Endodermal cell (in vitro differentiated cells): ENCODE measurements at places on chromosomes 5 and 9.
A peak's percentile ranks its signal among the peaks of the same experiment; 100 is the strongest.

DNA sequence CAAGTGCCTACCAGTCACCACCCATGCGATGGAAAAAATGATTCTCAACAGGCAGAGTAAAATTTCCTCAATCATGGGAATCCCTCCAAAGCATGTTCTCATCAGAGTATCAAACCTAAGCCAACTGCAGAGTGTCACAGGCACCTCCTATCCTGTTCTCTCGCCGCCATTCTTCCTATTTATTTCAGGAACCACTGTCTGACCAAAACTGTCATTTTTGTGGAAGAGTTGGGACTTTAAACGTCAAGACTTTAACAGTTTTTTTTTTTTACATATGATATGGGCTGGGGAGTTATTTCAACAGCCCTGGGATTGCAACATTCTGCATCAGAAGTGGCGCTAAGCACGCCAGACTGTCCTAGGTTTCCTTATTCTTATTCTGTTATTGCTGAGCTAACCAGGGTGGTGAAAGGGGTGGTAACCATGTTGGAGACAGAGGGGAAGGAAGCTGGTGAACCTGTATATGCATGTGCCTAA, 29.5 kb downstream of the PFDN1 start:
- no peak for DNase-seq

DNA sequence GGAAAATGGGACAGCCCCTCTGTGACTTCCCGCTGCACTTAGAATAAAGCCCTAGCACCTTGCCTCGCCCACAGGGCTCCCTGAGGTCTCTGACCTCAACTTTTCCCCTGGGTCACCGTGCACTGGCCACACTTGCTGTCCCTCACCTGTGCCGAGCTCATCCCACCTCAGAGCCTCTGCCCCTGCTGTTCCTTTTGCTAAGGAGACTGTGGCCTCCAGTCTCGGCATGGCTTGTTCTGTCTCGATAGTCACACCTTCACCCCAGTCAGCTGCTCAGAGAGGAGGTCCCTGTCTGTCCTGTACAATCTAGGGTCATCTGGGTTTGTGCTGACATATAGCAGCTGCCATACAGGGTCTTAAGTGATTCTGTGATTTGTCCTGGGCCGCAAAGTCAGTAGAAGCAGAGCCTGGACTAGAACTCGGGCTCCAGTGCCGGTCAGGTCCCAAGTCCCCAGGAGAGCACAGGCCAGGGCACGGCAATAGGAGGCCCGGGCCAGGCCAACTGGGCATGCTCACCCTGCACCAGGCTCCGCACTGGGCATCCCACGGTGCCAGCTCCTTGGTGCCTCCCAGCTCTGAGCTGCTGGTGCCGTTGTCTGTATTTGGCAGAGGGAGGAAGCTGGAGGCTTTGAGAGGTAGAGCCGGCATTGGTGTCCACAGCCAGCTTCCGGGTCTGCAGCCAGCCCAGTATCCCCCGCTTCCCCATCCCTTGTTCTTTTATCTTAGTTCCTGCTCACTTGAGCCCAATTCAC, 35.2 kb downstream of the NCS1 start:
- DNase-seq, result no peak

GRCh38 chr9:7935681-7936080, 136.1 kb upstream of the DMAC1 start:
- no peak for DNase-seq

- no peak for DNase-seq
These were observed 7.6 kb upstream of the CAMSAP1 start for GRCh38 chr9:135914921-135915320.

DNA sequence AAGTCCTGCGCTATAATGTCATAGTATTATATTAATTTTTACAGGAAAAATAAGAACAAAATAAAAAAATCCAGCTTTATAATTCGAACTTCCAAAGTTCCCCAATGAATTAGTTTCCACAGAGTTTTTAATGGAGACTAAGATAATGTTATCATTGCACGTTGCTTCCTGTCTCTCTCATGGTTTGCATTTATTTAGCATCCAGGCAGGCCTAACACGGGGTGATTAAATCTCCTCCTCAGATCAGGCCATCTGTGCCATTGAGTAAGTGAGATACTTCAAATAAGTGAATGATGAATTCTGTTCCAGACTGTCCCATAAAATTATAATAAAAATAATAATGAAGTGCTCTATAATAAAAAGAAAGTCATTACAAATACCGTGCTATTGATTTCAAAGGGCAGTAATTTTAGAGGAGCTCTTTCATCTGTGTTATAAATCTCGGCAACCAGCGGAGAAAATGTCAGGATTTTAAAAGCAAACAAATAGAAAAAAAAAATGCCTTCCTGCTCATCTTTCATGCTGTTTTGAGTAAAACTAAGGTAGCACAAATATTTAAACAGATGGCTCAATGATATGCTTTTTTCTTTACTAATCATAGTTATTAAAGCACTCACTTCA, 570.6 kb upstream of the ZNF608 start:
- no peak for DNase-seq

DNA sequence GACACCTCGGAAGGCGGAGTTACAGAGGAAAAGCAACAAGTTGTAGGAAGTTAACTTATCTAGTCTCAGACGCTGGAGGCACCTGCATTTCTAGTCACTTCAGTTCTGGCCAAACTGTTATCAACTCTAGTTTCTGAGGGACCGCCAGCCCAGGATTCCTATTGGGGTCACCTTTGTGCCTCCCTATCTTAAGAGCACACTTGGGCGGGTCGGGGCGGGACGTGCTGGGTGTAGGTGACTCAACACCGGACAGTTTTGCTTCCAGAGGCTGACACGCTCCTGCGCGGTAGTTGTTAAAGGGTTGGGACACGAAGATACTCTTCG, 679 bp upstream of the KDM4C start:
- DNase-seq, result no peak

- no peak for DNase-seq
These were observed 53.2 kb downstream of the GOLM1 start for GRCh38 chr9:86046071-86046636.

- DNase-seq, result no peak
These were observed 46.7 kb upstream of the UBQLN1 start for GRCh38 chr9:83754383-83754977.

DNA sequence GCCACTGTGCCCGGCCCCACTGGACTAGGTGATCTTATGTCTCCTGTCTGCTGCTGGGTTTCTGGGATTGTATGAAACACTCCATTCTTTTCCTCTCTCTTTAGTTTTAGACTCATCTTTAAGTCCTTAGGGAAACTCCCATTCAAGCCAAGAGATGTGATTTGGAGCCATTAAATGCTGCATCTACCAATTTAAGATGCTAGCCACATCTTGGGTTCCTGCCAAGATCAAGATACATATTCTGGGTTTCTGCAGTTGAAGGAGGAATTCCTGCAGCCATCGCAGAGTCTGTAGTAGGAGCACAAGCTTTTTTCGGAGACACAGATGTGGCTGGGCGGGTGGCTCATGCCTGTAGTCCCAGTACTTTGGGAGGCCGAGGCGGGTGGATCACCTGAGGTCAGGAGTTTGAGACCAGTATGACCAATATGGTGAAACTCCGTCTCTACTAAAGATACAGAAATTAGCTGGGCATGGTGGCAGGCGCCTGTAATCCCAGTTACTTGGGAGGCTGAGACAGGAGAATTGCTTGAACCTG, 23.2 kb downstream of the STXBP1 start:
- no peak for DNase-seq

- peak; percentile 78 for DNase-seq
These were observed 34.5 kb upstream of the GLIS3 start for GRCh38 chr9:4334410-4334813.

DNA sequence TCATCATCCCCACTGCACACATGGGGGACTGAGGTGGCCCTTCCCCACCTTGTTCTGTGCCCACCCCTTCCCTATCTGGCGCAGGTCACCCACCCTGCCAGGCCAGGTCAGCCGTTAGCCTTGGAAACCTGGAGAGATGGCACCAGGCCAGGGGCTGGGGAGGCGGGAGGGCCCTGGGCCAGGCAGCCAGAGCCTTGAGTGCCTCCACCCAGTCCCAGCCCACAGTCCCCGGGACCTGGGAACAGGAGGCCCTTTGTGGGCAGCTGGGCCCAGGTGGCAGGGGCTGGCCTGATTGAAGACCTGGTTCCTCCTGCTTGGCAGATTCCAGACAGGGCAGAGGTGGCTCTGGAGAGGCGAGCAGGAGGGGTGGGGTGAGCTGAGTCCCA, 70.6 kb downstream of the LRSAM1 start:
- no peak for DNase-seq

DNA sequence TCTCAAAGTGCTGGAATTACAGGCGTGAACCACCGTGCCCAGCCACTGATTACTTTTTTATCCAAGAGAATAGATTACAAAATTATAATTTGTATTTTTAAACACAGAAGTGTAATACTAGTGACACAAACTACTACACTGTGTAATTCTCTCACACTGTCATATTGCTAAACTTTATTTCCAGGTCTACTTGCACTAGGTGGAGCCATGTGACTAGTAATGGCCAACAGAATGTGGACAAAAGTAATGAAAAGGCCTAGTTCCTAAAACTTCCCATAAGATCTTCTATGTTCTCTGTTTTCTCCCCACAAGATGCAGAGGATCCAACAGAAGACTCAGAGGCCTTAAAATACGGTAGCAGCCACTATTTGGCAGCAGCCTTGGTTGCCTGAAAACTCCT, 27.3 kb downstream of the NADK2 start:
- no peak for DNase-seq

- no peak for DNase-seq
These were observed 290.1 kb upstream of the CDH9 start for GRCh38 chr5:27328480-27328879.

GRCh38 chr5:151153766-151154272, 3.8 kb downstream of the ANXA6 start:
- DNase-seq, result no peak

DNA sequence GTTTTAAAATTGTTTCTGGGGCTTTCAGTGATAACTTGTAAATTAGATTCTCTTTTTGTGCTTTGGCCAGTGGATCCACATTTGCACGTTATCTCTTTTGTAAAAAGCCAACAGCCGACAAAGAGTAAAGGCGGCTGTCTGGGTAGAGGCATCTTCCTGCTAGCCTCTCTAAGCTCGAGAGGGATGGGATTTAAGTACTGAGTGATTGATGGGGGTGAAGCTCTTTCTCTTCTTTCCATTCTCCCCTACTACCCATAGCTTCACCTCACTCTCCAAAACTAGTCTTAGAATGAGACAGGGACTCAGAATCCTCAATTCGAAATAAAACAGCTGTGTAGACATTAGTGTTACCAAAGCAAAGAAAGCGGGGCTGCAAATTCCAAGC, 3.4 kb downstream of the PBX3 start:
- no peak for DNase-seq

DNA sequence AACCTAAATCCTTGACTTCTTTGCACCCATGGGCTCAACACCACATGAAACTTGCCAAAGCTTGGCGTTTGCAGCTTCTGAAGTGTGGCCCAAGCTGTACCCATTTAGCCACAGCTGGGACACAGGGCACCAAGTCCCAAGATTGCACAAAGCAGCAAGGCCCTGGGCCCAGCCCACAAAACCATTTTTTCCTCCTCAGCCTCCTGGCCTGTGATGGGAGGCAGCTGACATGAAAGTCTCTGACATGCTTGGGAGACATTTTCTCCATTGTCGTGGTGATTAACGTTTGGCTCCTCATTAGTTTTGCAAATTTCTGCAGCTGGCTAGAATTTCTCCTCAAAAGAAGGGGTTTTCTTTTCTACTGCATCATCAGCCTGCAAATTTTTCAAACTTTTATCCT, 32.0 kb downstream of the ACTL7B start:
- DNase-seq, result no peak

- DNase-seq, result no peak
These were observed 372.1 kb upstream of the RIOK2 start for GRCh38 chr5:97554977-97555643.

GRCh38 chr9:100350188-100350587, 2.6 kb downstream of the TEX10 start:
- DNase-seq, result no peak

GRCh38 chr5:135076051-135076491, 42.0 kb upstream of the PITX1 start:
- no peak for DNase-seq

GRCh38 chr5:73433982-73434342, 14.6 kb downstream of the FOXD1 start:
- no peak for DNase-seq

- DNase-seq, result peak; percentile 86
These were observed at the start of gene PTPDC1 for GRCh38 chr9:94084314-94084713. Gene PTPDC1 (plus strand): TSS chr9:94084464. CDS start chr9:94084531, 67 bp downstream.

- DNase-seq, result no peak
These were observed 20.7 kb upstream of the ZNF782 start for GRCh38 chr9:96874947-96875460.

- no peak for DNase-seq
These were observed 62.1 kb downstream of the SPRY4 start for GRCh38 chr5:142262683-142263082.

- peak; percentile 50 for DNase-seq
These were observed 13.9 kb upstream of the FNIP1 start for GRCh38 chr5:131810510-131811249.

- DNase-seq, result no peak
These were observed 11.6 kb upstream of the TYRP1 start for GRCh38 chr9:12681620-12682019.

GRCh38 chr5:133957591-133957990, 10.8 kb downstream of the C5orf15 start:
- DNase-seq, result no peak

GRCh38 chr5:143350751-143351602, 52.5 kb downstream of the NR3C1 start:
- no peak for DNase-seq

GRCh38 chr5:178434016-178434761, 156.0 kb downstream of the COL23A1 start:
- DNase-seq, result peak; percentile 28

- DNase-seq, result no peak
These were observed 53.8 kb downstream of the GLRA1 start for GRCh38 chr5:151870820-151871219.

DNA sequence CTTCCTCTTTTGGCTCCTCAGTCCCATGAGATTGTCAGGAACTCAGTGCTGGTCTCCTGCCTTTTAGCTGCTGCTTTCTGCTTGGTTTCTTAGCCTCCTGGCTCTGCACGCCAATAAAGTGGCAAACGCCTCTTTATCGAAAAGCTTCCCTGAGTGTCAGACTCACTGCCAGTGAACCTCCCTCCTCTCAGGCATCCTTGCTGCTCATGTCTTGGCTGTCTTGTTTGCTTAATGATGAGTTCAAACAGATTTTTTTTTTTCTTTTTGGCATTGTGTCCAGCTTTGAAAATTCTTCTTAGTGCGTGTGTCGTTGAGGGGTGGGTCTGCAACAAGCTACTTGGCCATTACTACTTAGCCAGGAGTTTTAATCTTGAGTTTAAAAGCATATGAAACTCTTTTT, 14.9 kb downstream of the RASGRF2 start:
- DNase-seq, result no peak

DNA sequence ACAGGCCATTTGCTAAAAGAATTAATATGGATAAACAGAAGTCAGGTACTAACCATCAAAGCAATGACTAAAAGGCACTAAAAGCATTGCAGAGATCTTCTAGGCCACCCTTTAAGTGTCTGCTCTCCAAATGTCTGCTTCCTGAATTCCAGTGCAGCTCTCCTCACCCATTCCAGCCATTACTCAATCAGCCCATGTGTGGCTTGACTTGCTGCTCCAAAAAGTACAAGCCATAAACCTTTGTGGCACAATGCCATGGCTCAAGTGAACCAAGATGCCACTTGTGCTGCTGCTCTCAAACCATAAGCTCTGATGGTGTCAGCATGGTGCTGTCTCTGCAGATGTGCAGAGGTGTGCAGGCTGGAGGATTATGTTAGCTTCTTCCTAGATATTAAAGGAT, 290.2 kb upstream of the POU5F2 start:
- DNase-seq, result no peak
